A549 treated with Hydrocortisone at 1 μM for 4 hours (cell line): ENCODE measurements at places on chromosomes 2 and 18. TPM values are rescaled to one million over a fixed set of nuclear protein-coding genes. Genes with fewer than 3 reads are reported as not detected.

Gene KIF1A
- total RNA-seq: 0.74 to 1.4 TPM (median 0.84 TPM) in 5 replicates

Gene SLC14A1
- 0.11 TPM in 1 of 5 replicates, not detected in the others for total RNA-seq

Gene MAP3K19
- not detected in 5 replicates for total RNA-seq

Gene SPOPL
- 5.1 to 9.7 TPM (median 8.6 TPM) in 5 replicates for total RNA-seq

Gene CNGA3
- total RNA-seq: 0.05 TPM in 1 of 5 replicates, not detected in the others

Gene CPLX4
- not detected in 5 replicates for total RNA-seq

Gene MYO3B
- not detected in 5 replicates for total RNA-seq

Gene TM4SF20
- total RNA-seq: 6.6 to 8.7 TPM (median 8.0 TPM) in 5 replicates

Gene MOCOS
- 3.5 to 4.7 TPM (median 3.6 TPM) in 5 replicates for total RNA-seq

Gene GPR39
- 6.8 to 7.6 TPM (median 7.0 TPM) in 5 replicates for total RNA-seq

Gene CD302
- total RNA-seq: 1.9 to 2.5 TPM (median 2.5 TPM) in 5 replicates

Gene LPIN1
- total RNA-seq: 9.2 to 10.9 TPM (median 9.8 TPM) in 5 replicates

Gene HOXD8
- total RNA-seq: 4.7 to 6.0 TPM (median 5.3 TPM) in 5 replicates

Gene KATNAL2
- total RNA-seq: 1.2 to 2.0 TPM (median 1.7 TPM) in 5 replicates

Gene SNRNP200
- total RNA-seq: 112 to 133 TPM (median 116 TPM) in 5 replicates

Gene IL37
- not detected in 5 replicates for total RNA-seq

Gene MAB21L4
- 0.12 to 0.54 TPM (median 0.24 TPM) in 4 of 5 replicates, not detected in the other for total RNA-seq

Gene GRP
- not detected in 5 replicates for total RNA-seq

Gene SPATS2L
- 114 to 133 TPM (median 125 TPM) in 5 replicates for total RNA-seq

Gene ZBTB7C
- 0.18 to 0.36 TPM (median 0.26 TPM) in 5 replicates for total RNA-seq

Gene AAK1
- 9.8 to 17.5 TPM (median 13.8 TPM) in 5 replicates for total RNA-seq

Gene TSHZ1
- 5.5 to 6.4 TPM (median 6.1 TPM) in 5 replicates for total RNA-seq

Gene POLE4
- 68.7 to 177 TPM (median 164 TPM) in 5 replicates for total RNA-seq

Gene CNDP1
- total RNA-seq: not detected in 5 replicates

Gene SLC4A3
- 2.5 to 3.3 TPM (median 3.1 TPM) in 5 replicates for total RNA-seq

Gene IL1RL2
- total RNA-seq: 0.02 TPM in 1 of 5 replicates, not detected in the others

Gene CFAP210
- total RNA-seq: 0.30 to 0.44 TPM (median 0.33 TPM) in 5 replicates

Gene SLC23A3
- total RNA-seq: 0.29 to 0.82 TPM (median 0.65 TPM) in 5 replicates

Gene MRPS5
- 71.3 to 79.6 TPM (median 72.2 TPM) in 5 replicates for total RNA-seq

Gene PROM2
- total RNA-seq: 0.01 to 0.23 TPM (median 0.14 TPM) in 4 of 5 replicates, not detected in the other

Gene BOLL
- not detected in 5 replicates for total RNA-seq

Gene CYP27C1
- 3.2 to 4.2 TPM (median 3.7 TPM) in 5 replicates for total RNA-seq

Gene PID1
- 3.3 to 4.8 TPM (median 4.2 TPM) in 5 replicates for total RNA-seq

Gene CRIM1
- 116 to 177 TPM (median 160 TPM) in 5 replicates for total RNA-seq

Gene HS1BP3
- 44.4 to 48.9 TPM (median 46.9 TPM) in 5 replicates for total RNA-seq

Gene INHBB
- total RNA-seq: 23.3 to 28.9 TPM (median 25.9 TPM) in 5 replicates

Gene RAMP1
- total RNA-seq: 0.15 TPM in 1 of 5 replicates, not detected in the others

Gene TRIM43
- 0.07 to 0.15 TPM (median 0.08 TPM) in 3 of 5 replicates, not detected in the others for total RNA-seq

Gene PSMA8
- not detected in 5 replicates for total RNA-seq

Gene ADD2
- total RNA-seq: 18.8 to 28.6 TPM (median 25.3 TPM) in 5 replicates

Gene SCN3A
- 0.01 TPM in 1 of 5 replicates, not detected in the others for total RNA-seq

Gene GREB1L
- 2.2 to 6.4 TPM (median 4.7 TPM) in 5 replicates for total RNA-seq

Gene PDE1A
- 0.13 to 0.81 TPM (median 0.20 TPM) in 5 replicates for total RNA-seq

Gene QPCT
- 19.8 to 23.6 TPM (median 21.4 TPM) in 5 replicates for total RNA-seq

Gene TUBA3E
- total RNA-seq: 3.0 to 4.6 TPM (median 4.2 TPM) in 5 replicates

Gene FTCDNL1
- 2.5 to 3.8 TPM (median 3.1 TPM) in 5 replicates for total RNA-seq

Gene RAX
- total RNA-seq: 0.05 TPM in 1 of 5 replicates, not detected in the others

Gene EVX2
- total RNA-seq: not detected in 5 replicates

Gene HOXD3
- 0.08 to 0.18 TPM (median 0.17 TPM) in 4 of 5 replicates, not detected in the other for total RNA-seq

Gene RTN4
- total RNA-seq: 475 to 537 TPM (median 517 TPM) in 5 replicates
